ENCODE measurements at places on chromosomes 12 and 14.
A peak's percentile ranks its signal among the peaks of the same experiment; 100 is the strongest.

- no peak for DNase-seq
Measured at GRCh38 chr14:83816761-83817160, 1713.2 kb upstream of the FLRT2 start.

DNA sequence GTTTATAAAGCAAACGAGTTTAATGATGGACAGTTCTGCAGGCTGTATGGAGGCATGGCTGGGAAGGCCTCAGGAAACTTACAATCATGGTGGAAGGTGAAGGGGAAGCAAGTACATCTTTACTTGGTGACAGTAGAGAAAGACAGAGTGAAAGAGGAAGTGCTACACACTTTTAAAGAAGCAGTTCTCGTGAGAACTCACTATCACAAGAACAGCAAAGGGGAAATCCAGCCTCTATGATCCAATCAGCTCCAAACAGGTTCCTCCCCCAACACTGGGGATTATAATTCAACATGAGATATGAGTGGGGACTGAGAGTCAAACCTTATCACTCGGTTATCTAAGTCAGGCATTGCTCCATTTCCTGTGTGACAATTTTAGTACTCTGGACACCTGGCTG is 189.9 kb upstream of the CNTN1 start:
- DNase-seq, result no peak

- peak; percentile 40 for DNase-seq
Measured at GRCh38 chr12:49763006-49763591, 21.7 kb downstream of the TMBIM6 start.

DNA sequence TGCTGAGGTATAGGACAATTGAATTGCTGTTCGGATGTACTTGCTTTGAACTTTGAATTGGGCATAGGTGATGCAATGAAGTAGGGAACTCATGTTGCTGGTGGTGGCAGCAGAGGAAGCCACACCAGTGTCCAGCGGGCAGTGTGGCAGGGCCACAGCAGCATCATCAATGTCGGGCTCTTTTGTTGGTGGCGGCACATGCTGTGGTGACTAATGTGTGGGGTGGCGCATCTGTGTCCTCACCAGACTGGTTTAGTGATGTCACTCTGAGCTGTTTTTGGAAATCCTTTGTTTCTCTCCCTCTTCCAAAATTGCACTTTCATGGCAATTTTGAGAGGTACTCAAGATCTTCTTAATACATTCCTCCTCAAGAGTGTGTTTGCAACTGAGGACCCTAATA is 187.6 kb downstream of the ETNK1 start:
- no peak for DNase-seq

DNA sequence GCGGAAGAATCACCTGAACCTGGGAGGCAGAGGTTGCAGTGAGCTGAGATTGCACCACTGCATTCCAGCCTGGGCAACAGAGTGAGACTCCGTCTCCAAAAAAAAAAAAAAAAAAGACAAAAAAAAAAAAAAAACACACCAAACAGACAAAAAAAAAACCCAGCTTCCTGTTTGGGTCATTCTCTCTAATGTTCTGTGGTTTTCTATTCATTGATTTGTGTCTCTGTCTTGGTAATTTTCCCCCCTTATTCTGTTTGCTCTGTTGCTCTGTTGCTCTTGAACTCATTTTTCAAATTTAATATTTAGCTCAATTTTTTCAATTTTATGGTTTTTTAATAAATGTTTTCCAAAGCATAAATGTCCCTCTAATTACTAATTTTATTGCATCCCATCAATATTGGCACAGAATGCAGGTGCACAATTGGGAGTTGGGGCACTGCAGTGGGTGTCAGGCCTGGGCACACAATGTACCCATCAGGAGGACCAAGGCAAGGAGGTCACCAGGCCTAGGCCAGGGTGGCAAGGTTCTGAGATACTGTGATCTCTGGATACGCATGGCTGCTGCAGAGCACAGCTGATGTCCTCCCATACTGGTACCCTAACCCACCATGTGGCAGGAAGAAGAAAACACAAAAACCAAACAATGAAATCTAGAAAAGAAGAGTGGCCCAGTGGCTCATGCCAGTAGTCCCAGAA is 8.0 kb upstream of the GNPTAB start:
- no peak for DNase-seq

GRCh38 chr12:111445726-111446581 is 40.2 kb downstream of the SH2B3 start:
- DNase-seq, result no peak

- DNase-seq, result no peak
Measured at GRCh38 chr14:64500088-64500487, 3.5 kb downstream of the ZBTB25 start.

DNA sequence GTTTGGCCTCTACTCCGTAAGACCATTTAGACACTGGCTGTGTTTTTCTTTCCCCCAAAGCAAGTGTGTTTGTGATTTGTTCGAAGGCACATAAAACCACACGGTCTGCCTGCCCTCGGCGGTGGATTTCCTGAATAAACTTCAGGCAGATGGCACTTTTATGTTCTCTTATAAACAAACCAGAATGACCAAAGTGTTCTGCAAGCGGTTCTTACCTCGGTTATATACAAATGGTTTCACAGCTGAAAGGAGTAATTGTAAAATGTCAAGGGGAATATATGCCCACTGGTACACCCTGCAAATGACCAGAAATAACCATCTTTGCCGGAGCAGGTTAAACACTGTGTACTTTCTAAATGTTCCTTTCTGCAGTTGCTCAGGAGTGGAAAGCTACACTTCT is 1475.8 kb upstream of the TMEM132C start:
- no peak for DNase-seq

GRCh38 chr12:87930033-87930432 is 99.2 kb downstream of the C12orf50 start:
- DNase-seq, result no peak

DNA sequence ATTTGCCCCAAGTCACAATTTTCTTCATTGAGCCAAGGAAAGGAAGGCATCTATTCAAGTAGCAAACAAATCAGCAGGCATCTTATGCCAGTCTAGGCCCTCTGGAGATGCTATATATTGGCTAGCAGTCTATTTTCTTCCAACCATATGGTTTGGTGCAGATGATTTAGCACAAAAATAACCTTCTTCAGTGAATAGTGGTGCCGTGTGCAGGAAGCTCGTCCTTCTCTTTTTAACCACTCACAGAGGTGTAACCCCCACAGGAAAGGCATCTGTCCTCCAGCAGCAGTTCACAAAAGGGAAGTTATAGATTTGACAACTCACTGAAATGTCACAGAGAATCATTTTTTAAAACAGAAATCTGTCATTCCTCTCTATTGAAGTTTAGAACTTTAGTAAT is 445.7 kb upstream of the SYT1 start:
- DNase-seq, result peak; percentile 34

DNA sequence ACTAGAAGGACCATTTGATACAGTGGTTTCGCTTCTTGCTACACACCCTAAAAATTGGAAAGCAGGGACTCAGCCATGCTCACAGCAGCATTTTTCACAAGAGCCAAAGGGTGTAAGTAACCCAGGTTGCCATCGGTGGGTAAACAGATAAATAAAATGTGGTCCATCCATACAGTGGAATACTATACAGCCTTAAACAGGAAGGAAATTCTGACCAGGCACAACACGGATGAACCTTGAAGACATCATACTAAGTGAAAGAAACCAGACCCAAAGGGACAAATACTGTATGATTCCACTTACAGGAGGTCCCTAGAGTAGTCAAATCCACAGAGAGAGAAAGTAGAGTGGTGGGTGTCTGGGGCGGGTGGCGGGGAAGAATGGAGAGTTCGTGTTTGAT is 220.9 kb downstream of the PHETA1 start:
- DNase-seq, result no peak

DNA sequence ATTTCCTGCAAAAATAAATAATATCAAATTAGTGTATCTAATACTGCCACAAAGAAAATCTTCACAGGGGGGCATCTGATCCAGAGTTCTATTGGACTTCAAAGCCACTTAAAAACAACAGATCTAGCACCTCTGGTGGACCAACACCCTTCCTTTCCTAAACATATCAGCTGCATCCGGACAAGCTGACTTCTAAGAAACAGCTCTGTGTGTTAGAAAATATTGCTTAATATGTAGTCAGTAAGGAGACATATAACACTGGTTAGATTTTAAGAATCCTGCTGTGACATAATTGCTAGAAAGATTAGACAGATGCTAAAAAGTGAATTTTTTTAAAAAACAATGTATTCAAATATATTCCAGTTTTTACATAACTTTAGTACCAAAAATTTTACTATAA is 61.1 kb upstream of the PTPRB start:
- DNase-seq, result peak; percentile 11

DNA sequence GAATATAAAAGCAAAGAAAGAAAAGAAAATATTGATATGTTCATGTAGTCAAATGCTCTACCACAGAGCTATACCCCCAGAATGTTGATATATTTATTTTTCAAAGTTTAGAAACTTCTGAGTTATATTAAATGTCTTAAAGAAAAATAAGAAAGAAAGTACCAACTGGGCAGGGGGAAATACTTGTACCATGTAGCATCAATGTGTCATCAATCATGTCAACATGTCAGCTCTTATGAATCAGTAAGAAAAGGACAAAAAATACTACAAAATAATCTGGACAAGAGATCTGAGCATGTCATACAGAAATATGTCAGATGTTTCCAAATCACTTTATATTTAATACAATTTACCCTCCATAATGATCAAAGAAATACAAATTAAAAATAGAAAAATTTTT is 595.1 kb upstream of the ATP2B1 start:
- DNase-seq, result no peak

- no peak for DNase-seq
Measured at GRCh38 chr14:95229749-95230148, 72.4 kb upstream of the DICER1 start.

DNA sequence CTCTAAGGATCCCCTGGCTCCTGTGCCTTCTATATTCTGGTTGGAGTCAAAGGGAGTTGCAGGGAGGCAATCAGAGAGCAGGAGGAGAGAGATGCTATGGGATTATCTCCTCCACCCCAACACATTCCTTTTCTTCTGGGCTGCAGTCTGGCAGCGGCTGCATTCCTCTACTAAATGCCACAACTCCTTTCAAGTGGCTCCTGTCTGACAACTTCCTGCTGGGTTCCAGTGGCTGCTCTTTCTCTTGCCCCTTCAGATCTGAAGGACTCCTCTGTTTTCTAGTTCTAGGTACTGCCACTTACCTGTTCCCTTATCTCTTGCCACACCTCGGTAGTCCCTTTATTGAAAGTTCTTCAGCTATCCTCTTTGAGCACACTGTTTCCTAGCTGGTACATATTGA is 425.0 kb downstream of the SNAPC1 start:
- DNase-seq, result no peak

- DNase-seq, result no peak
Measured at GRCh38 chr12:55820679-55821078, 2.8 kb downstream of the ORMDL2 start.

- DNase-seq, result no peak
Measured at GRCh38 chr12:48818831-48819590, 715 bp downstream of the CACNB3 start.

DNA sequence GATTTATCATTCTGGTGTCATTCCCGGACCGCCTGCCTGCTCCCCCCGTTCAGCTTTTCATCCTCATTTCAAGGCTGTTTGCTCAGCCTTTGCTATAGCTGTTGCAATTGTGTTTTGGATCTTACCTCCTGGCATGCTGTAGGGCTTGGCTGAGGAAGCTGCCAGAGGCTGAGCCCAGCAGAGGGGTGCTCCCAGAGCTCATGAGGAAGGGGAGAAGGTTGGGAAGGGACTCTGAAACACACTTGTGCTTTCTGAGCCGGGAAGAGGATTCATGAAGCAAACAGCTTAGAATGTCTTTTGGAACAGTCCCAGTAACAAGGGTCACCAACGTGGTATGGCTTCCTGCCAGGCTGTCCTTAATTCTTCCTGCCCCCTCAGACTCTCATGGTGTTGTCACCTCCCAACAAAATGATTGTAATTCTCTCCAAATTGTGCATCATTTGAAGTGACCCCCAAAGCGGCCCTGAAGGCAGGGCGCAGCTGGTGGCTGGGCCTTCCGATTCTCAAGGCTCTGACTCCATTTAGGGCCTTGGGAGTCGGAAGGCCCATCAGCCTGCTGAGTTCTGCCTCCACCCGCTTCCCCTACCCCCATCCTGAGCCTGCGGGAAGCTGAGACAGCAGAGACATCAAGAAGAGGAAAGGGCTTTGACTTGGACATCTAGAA is 111.9 kb upstream of the ARHGAP5 start:
- DNase-seq, result no peak

GRCh38 chr14:88272390-88273269 is 50.4 kb downstream of the KCNK10 start:
- DNase-seq, result no peak

DNA sequence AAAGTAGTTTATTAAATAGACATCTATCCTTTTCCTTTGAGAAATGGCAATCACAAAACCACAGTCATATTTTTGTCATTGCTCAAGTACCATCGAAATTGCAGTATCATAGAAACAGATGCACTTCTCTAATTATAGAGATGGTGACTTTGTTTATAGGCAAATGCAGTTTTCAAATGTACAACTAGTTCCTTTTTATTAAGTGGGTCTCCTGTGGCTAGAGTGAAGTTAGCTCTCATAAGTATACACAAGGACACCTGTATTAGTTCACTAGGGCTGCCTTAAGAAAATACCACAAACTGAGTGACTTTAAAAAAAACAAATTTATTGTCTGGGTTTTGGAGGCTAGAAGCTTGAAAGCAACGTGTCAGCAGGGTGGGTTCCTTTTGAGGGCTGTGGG is 62.8 kb downstream of the OTOGL start:
- DNase-seq, result no peak

GRCh38 chr12:119710965-119711551 is 43.1 kb downstream of the PRKAB1 start:
- no peak for DNase-seq

DNA sequence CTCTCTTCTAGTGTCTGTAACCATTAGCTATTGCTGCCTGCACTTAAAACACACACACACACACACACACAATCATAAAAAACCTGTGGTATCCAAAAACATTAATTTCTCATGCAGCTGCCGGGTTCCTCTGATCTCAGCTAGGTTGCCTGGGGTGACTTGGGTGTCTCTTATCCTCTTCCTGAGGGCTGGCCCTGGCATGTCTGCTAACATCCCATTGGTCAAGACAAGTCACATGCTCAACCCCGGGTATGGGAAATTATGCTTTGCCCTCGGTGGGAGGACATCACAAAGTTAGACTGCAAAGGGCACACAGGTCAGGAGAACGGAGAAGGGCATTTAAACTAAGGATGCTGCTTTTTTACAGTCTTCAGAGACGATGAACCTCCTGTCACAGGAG is 55.7 kb downstream of the TRPV4 start:
- no peak for DNase-seq

GRCh38 chr12:40672741-40673271 is 19.4 kb upstream of the CNTN1 start:
- no peak for DNase-seq

GRCh38 chr12:76790564-76791552 is 26.9 kb downstream of the ZDHHC17 start:
- DNase-seq, result peak; percentile 32

DNA sequence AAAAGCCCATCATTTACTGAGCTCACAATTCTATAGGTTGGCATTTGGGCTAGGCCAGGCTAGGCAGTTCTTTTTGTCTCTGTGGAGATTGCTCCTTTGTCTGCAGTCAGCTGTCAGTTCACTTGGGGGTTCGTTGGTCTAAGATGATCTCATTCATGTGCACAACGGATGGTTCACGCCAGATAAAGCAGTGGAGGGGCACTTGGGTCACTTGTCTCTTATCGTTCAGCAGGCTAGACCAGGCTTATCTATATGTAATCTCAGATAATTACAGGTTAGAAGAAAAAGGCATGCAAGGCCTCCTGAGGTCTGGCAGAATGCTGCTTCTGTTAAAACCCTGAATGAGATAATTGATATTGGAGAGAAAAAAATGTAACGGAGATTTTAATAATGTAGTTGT is 119.0 kb upstream of the ATP2B1 start:
- DNase-seq, result no peak

- no peak for DNase-seq
Measured at GRCh38 chr12:19855851-19856250, 416.6 kb downstream of the AEBP2 start.

GRCh38 chr14:99240627-99241324 is 31.2 kb downstream of the BCL11B start:
- DNase-seq, result no peak
